ENCODE measurements at places on chromosomes 5 and 9. TPM values are rescaled to one million over a fixed set of nuclear protein-coding genes. Genes with fewer than 3 reads are reported as not detected.

Gene FEM1C
- total RNA-seq = 12.2 TPM

DNA sequence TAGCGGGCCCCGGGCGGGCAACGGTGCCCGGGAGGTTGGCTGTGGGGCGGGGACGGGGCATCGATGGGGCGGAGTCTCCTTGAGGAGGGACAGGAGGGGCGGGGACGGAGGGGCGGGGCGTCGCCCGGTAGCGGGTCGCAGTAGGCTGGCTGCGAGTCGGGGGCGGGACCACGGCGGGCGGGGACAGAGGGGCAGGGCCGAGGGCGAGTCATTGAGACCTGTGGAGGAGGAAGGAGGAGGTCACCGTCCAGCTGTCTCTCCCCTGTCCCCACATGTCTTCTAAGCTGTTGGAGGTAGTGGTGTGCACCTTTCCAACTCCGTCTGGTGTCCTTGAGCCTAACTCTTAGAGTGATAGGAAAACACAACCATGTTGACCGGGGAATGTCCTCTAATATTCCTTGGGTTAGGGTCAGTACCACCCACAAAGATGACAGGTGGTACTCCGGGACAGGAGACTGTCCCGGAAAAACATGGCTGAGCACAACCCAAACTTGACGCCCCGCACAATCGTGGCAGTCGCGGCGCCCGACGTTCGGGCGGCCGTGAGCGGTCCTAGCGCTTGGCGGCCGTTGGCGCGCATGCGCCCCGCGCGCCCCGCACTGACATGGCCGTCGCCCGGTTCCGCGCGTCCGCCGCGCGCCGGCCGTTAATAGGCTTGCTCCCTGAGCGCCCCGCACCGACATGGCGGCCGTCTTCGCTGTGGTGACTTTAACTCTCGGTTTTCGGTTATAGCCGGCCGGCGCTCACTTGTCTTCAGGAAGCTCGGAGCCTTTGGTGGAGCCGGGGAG lies at the start of the genes CRAT and PTPA:
Gene CRAT, minus strand, starts transcription at position 54 of the 788 bp plus-strand sequence. CDS start 284 bp downstream, outside the sequence.
Gene PTPA, plus strand, starts transcription at position 676 of the 788 bp plus-strand sequence. CDS start 186 bp downstream, outside the sequence.
- H3K4me1 ChIP-seq = peaks cover 18% of the 10 kb centered on the region
- peaks cover 4% of the 10 kb centered on the region for H3K36me3 ChIP-seq
- peak within 1 kb of the TSS; percentile 94 for H3K27ac ChIP-seq

DNA sequence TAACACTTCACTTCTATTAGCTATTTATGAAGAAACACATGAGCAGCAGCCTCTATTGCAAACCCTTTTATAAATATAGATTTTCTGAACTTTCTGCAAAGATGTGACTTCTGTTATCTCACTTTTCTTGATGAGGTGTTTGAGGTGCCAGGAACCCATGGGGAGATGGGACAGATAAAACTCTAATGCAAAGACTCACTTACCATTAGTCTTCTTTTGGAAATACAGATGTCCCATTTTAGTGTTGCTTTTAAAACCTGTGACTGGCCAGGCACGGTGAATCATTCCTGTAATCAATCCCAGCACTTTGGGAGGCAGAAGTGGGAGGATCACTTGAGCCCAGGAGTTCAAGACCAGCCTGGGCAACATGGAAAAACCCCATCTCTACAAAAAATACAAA lies 171.3 kb upstream of the GAS1 start:
- no peak overlapping the region for H3K4me3 ChIP-seq
- H3K27ac ChIP-seq = no peak overlapping the region
- no peaks in the 10 kb centered on the region for H3K27me3 ChIP-seq
- DNase-seq = no peak

- H3K27ac ChIP-seq = no peak overlapping the region
- no peaks in the 10 kb centered on the region for H3K36me3 ChIP-seq
- H3K4me3 ChIP-seq = no peak overlapping the region
- H3K27me3 ChIP-seq = no peaks in the 10 kb centered on the region
- H3K4me1 ChIP-seq = peaks cover 15% of the 10 kb centered on the region
- peak; percentile 38 for DNase-seq
Observed at GRCh38 chr9:35669331-35670145, 4.2 kb upstream of the CA9 start.

Data from MCF 10A (cell line).